ENCODE measurements at places on chromosomes 11 and 22.
A peak's percentile ranks its signal among the peaks of the same experiment; 100 is the strongest.

GRCh38 chr11:94297985-94298576, 6.3 kb upstream of the IZUMO1R start:
- DNase-seq = no peak

- DNase-seq = no peak
These were observed 38.8 kb downstream of the PTPRJ start for GRCh38 chr11:48019217-48019584.

- DNase-seq = no peak
These were observed 584.0 kb downstream of the KCNA4 start for GRCh38 chr11:29432719-29433325.

- no peak for DNase-seq
These were observed 75.1 kb downstream of the BMAL1 start for GRCh38 chr11:13352711-13353110.

- no peak for DNase-seq
These were observed 76.9 kb upstream of the CADM1 start for GRCh38 chr11:115580927-115581680.

DNA sequence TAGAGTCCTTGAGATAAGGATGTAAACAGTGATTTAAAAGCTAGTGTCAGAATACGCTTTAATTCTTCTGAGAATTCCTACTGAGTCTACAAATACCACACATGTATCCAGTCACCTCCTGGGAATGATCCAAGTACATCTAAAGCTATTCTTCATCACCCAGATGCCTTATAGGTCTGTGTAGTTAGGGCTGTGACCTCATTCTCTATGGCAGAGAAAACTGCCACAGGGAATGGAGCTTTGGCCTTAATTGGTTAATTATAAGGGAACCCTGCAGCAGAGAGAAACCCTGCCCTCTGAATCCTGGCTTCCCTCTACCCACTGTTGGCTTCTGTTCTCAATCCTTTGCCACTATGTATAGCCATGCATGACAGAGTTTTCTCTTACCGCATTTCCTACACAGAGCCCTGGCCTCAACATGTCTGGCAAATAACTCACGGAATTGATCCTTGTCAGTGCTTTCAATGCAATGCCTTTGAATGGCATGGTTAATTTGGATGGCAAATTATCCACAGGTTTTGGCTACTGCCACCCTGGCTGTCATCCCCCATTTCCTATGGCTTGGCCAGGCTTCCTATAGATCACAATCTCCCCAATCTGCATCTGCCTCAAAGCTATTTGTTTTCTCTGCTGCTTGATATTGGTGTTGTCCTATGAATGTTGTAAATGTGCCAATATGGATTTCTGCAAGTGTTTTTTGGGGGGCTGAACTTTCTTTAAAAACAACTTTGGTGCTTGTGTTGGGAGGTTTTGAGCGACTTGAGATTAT, 2.9 kb downstream of the DIXDC1 start:
- no peak for DNase-seq

DNA sequence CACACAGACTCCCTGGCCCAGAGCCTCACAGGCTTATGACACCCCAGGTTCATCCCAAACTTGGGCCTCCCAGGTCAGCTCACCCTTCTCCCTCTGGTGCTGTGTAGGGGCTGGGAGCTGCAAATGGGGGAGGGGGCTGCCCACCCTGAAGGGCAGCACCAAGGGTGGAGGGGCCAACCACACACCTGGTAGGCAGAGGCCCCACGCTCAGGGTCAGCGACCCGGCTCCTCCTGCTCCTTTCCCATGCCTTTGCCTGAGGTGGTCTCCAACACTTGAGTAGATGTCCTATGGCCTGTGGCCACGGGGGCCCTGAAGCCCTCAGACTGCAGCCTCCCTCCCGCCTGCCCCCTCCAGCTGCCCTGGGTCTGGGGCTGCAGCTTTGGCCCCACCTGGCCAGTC, 3.4 kb downstream of the DGCR6 start:
- no peak for DNase-seq

DNA sequence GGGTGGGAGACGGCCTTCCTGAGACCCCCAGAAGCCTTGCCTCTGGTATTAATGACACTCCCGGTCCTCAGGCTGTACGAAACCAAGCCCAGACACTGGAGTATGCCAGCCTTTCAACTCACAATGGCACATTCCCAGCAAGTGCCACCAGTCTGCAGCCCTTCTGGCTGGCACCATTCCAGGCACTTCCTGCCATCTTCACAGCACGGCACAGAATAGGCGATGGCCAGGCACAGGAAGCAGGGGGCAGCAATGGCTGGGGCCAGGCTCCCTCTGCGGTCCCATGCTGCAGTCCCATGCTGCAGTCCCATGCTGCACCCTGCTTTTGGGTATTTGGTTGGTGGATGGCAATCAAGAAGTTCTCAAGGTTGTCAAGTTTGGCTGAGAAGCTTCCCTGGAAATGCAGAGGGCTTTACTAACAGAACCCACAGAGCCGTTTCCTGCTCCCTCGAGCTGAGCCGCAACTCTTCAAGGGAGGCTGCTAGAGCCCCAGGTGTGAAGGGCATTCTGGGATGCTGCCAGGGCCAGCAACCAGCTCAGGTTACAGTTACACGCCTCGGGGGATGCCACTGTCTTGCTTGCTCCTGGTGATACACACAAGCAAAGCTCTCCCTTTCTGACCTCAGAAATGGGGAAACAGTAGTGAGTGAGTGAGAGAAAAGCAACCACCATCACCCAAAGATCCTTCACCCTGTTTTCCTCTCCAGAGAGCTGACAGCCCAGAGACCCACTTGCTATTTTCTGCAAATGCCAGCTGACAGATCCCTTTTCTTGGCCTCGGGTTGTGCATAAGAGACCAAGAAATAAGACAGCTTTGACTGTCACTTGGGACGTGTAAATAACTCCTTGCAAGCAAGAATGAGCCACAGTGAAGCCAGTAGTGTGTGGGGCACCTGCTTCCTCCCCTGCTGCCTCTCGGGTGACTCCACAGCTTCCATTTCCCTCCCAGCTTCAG, 23.9 kb downstream of the LRFN4 start:
- no peak for DNase-seq

- DNase-seq = no peak
These were observed 548.3 kb downstream of the MN1 start for GRCh38 chr22:27253108-27253902.

DNA sequence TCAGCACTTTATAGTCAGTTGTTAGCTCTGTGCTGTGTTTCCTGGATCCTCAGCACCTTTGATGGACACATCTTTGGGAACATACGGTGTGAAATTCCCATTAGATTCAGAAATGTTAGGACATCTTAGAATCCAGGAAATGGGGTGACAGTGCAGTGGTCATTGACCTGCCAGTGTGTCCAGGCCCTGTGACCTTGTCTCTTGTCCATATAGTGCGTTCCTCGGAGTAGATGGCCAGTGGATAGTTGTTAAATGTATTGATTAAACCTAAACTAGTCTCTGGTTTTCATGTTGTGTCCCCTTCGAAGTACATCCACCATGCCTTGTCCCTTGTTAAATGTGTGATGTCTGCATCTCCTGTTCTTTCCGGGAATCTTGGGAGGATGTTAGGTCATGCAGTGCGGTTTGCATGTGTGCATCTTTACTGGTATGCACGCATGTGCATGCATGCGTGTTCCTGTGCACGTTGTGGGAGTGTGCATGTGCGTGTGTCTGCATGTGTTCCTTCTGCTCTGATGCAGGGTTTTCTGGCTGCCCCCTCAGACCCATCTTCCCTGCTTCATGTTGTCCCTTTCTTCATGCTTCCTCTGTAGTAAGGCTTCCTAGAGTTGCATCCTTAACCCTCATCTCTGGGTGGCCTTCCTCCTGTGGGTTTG, 4.0 kb downstream of the DGCR8 start:
- DNase-seq = no peak

DNA sequence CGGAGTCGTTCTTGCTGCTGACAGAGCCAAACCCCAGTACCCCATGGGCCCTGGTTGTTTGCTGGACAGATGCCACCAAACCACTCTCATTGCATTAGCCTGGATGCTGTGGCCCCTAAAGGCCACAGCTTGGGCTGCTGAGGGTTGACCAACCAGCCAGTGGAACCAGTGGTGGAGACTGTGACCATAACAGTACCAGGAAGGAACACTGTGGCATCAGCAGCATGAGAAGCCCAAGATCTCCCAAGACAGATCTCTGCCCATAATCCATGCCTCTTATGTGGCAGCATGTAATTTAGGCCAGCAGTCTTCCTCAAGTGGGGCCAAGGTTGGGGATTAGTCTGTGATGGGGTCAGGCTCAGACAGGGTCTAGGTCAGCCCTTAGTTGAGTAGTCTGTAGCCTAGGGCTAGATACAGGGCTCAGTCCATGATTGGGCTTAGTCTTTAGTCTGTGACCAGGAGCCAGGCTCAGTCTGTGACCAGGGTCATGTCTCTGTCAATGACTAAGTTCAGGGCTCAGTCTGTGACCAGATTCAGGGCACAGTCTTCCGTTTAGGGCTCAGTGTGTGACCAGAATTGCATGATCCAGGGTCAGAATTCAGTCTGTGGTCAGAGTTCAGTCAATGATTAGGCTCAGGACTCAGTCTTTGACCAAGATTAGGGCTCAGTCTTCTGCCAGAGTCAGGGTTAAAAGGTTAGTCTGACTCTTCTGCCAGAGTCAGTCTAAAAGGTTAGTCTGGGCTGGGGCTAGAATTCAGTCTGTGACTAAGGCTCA, 4.5 kb upstream of the INPP5J start:
- DNase-seq = no peak

DNA sequence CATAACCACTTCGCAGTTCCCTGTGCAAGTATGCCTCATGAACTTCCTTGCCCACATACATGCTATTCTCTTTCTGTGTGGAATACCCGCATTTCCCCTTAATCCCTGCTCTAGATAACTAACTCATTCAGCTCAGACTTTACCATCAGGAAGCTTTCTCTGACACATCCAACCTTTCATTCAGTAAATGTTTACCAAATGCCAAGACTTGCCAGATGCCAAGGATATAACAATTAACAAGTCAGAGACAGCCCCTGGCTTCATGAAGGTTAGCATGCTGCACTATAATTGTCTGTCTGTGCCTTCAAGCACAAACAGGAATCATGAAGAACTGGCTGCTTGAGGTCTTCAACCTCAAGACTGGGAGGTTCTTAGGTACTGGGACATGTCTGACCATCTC, 71.2 kb upstream of the GDPD4 start:
- DNase-seq = no peak

GRCh38 chr11:65903068-65903481, 2.9 kb upstream of the FOSL1 start:
- no peak for DNase-seq

GRCh38 chr22:50084614-50085021, 608 bp downstream of the MLC1 start:
- DNase-seq = no peak

GRCh38 chr11:123407996-123408597, 22.0 kb upstream of the GRAMD1B start:
- no peak for DNase-seq

- no peak for DNase-seq
These were observed 92.6 kb downstream of the ENTHD1 start for GRCh38 chr22:39800790-39801520.

DNA sequence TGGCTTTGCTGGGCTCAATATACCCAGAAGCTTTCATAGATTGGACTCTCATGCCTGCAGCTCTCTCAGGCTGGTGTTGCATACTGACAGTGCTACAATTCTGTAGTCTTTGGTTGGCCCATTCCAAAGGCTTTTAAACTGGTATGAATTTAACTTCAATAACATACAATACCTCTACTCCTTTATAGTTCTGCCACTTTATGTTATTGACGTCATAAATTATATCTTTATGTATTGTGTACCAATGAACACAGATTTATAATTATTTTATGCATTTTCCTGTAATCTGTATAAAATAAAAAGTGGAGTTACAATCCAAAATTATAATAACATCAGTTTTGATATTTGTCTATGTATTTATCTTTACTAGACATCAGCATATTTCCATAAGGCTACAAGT, 16.2 kb downstream of the PATE2 start:
- no peak for DNase-seq

GRCh38 chr11:84780689-84781293, 846.4 kb downstream of the DLG2 start:
- DNase-seq = no peak

- DNase-seq = no peak
These were observed 9.9 kb upstream of the MICALL1 start for GRCh38 chr22:37896181-37896592.

GRCh38 chr11:63023841-63024648, 8.4 kb upstream of the SLC22A8 start:
- peak; percentile 82 for DNase-seq

DNA sequence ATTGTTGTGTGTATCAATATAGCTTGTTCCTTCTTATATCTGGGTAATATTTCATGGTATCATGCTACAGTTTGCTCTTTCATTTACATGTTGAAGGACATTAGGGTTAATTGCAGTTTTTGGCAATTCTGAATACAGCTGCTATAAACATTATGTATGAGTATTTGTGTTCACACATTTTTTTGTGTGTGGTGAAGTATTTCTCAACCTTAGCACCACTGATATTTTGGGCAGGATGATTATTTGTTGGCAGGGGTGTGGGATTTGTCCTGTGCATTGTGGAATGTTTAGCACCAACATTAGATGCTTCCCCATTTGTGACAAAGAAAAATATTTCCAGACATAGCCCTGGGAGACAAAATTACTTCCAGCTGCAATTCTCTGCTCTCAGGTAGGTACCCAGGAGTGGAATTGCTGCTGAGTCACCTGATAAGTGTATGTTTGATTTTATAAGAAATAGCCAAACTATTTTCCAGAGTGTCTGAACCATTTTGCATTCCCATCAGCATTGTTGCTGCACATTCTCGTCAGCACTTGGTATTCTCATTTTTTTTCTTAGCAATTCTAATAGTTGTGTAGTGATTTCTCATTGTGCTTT, 128.2 kb downstream of the SNX19 start:
- no peak for DNase-seq

GRCh38 chr11:126277780-126278179, 5.1 kb upstream of the TIRAP start:
- DNase-seq = no peak

- no peak for DNase-seq
These were observed 77.4 kb downstream of the GGTLC2 start for GRCh38 chr22:22721681-22722354.
